Urothelium cell line (cell line): ENCODE measurements at places on chromosomes 5 and 9.

GRCh38 chr5:78791501-78792100, 143.0 kb upstream of the LHFPL2 start:
- no peak for DNase-seq

DNA sequence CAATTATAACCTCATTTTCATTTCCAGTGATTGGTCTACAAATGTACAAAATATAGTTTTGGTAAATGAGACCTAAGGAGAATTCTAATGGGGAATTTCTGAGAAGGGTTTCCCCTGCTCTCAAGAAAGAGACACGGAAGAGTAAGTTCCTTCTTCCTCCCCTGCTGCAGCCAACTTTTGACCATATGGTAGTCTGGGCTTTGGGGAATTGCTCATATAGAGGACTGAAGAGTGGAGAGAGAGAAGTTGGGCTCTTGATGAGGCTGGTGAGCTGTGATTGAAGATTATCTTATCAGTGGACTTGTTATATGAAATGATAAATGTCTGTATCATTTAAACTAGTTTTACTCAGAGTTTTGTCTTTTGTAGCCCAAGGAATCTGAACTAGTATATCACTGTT, 4.3 kb upstream of the LNPEP start:
- DNase-seq = no peak

DNA sequence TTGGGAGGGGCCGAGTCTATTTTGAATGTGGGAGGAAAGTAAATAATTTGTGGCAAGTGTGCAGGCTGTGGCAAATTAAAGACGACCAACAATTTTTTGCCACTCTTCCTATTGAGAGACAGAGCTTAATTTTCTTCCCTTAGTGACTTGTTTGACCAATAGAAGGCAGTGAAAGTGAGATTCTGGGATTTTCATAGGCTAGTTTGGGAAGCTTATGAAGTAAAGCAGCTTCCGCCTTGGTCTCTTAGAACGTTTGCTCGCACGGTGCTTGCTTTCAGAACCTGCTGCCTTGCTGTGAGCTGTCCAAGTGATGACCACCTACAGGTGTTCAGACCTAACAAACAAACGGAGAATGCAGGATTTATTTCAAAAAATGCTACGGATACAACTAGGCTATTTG, 6.7 kb upstream of the OR1N2 start:
- DNase-seq = no peak

- DNase-seq = no peak
Observed at GRCh38 chr5:143233031-143233430, 170.5 kb downstream of the NR3C1 start.
